ENCODE measurements at places on chromosomes 7 and 10.

- DNase-seq, result no peak
These were observed 78.7 kb downstream of the TCF7L2 start for GRCh38 chr10:113028456-113029440.

GRCh38 chr10:48451969-48452878 lies 145.7 kb downstream of the MAPK8 start:
- no peak for DNase-seq

- DNase-seq, result no peak
These were observed 10.7 kb downstream of the XPNPEP1 start for GRCh38 chr10:109912335-109913281.

DNA sequence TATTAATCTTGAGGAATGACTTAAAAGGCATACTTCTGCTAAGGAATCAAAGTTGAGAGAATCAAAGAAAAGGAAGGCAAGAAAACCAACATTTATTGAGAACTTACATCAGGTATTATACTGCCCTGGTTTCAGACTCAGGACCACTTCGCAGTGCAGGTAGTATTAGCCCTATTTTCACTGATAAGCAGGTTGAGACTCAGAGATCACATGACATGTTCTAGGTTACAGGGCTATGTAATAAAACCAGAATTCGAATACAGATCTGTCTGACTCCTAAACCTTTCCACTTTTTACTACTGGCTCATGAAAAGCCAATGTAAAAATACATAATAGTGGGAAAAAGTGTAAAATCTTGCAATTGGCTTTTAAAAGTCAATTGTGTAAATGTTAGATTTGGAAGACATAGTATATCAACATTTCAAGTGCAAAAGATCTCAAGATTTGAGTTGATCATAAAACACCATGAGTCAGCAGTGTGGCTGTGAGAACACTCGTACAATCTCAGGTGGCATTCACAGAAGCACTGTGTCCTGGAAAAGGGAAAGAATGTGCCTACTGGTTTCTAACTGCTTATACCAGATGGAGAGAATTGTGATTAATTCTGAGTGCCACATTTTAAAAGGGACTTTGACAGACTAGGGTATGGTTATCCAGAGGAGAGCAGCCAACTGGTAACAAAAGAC lies 195.8 kb upstream of the MKLN1 start:
- no peak for DNase-seq

DNA sequence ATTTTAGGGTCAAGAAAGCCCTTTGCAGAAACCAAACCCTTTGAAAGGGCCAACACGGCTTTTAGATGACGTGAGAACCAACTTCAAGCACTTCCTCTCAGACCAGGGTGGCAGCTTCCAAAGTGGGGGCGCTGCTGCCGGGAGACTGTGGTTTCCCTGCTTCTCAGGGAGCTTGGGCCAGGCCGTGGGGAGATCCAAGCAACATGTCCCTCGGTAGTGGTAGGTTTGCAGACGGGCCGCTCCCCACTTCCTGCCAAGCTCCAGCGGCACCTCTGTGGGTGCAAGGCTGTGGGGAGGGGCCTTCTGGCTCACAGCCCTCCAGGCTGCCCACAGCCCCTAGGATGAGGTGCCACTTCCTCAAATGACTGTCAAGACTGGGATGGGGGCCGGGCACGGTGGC lies 132.4 kb downstream of the FAM53B start:
- DNase-seq, result no peak

Measured in anterior cingulate cortex (tissue), 58 donors.